NCI-H345 (cell line): ENCODE measurements at places on chromosomes 13 and 19.
A peak's percentile ranks its signal among the peaks of the same experiment; 100 is the strongest.

GRCh38 chr13:101026736-101027398 is 352.3 kb upstream of the TMTC4 start:
- DNase-seq: no peak

DNA sequence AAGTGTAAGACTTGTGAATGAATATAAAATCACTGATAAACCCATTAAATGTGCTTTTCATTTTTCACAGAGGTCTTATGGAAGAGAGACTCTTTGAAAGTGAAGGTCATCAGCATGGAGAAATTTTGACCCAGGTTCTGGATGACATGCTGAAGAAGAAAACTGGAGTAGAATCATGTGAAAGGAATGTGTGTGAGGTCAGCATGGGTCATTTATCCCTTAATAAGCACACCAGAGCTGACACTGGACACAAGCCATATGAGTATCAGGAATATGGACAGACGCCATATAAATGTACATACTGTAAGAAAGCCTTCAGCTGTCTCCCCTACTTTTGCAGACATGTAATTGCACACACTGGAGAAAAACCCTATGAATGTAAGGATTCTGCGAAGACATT is 29.0 kb downstream of the ZNF20 start:
- no peak for DNase-seq

GRCh38 chr19:10116085-10116865 is 3.4 kb downstream of the EIF3G start:
- DNase-seq: no peak

DNA sequence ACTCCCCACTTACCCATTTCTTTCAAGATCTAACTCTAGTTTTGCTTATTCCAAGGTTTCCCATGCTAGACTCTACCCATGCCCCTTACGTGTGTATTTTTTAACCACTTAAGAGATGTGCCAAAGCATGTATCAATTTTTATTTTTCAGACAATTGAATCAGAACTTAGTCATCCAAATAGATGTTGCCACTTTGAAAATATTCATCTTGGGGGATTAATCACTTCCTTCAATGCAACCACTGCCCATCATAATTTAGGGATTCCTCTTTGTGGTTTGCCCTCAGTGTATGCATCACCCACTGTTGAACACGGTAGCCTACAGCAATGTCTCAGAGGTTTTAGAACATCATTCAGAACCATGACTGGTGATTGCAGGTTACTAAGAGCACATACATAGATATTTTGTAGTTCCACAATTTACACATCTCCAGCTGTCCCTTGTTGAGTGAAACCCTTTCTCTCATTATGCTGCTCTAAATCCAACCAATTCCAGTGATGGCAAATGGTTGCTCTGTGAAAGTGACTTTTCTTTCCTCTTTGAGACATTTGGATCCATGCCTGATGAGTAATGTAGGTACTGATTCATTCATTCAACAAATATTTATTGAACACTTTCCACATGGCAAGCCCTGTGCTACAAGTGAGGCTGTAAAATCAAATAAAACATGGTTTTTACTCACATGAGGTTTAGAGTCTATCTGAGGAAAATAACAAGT is 60.6 kb upstream of the SERP2 start:
- DNase-seq: no peak

DNA sequence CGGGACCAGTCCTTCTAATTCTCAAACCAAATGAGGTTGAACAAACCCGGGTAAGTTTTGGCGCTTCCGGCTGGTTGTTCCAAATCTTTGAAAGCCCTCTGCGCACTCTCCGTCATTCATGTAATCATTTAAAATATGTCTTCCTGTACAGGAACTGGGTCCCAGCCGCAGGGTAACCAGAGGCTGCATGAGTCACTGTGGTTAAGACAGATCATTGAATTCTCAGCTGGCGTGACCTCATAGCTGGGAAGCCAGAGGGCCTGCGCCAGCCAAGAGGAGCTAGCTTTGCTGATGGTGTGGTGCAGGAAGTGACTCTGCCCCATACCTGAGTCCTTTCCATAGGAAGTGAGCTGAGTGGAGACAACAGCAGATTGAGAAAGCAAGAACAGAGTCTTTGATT is 135.2 kb downstream of the TSHZ3 start:
- no peak for DNase-seq

GRCh38 chr13:53112522-53112921 is 83.9 kb downstream of the OLFM4 start:
- DNase-seq: peak; percentile 82

- no peak for DNase-seq
Observed at GRCh38 chr13:30787738-30788525, 52.6 kb downstream of the ALOX5AP start.

GRCh38 chr19:8489561-8490394 is 12.7 kb downstream of the PRAM1 start:
- DNase-seq: peak; percentile 38

- DNase-seq: no peak
Observed at GRCh38 chr13:54742984-54743383, 1714.4 kb downstream of the OLFM4 start.

DNA sequence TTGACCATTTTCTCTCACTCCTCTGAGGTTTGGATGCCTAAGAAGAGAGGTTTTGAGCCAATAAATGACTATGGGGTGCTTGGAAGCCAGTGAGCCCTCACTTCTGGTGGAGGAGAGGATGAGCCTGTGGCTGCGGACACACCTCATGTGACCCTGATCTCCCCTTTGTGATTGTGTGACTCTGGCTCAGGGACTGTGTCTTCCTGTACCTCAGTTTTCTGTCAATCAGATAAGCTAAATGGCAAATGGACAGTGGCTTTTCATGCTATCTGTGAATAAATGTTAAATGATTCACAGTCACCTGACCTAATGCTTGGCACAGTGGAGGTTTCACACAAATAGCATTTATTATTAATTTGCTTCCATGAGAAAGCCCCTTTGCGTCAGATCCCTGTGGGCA is 2.7 kb downstream of the PSG8 start:
- DNase-seq: no peak

DNA sequence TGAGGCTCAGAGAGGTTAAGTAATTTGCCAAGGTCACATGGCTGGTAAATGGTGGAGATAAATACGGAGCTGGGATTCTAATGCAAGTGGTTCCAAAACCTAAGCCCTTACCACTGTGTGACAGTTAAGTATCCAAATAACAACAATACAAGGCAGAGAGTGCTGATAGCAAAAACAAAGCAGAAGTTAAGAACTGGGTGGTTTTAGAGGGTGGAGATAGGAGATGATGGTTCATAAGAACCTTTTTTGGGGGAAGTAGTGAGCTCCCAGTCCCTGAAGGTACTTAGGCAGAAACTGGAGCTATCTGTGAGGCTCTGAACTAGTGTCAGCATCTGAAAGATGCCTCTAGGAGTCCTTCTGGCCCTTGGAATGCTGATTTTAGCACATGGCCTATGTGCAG is 56.2 kb upstream of the UBE2L5 start:
- DNase-seq: no peak

GRCh38 chr19:38836983-38837626 is 5.5 kb upstream of the ECH1 start:
- no peak for DNase-seq

- DNase-seq: no peak
Observed at GRCh38 chr13:109836629-109837607, 50.5 kb upstream of the IRS2 start.

DNA sequence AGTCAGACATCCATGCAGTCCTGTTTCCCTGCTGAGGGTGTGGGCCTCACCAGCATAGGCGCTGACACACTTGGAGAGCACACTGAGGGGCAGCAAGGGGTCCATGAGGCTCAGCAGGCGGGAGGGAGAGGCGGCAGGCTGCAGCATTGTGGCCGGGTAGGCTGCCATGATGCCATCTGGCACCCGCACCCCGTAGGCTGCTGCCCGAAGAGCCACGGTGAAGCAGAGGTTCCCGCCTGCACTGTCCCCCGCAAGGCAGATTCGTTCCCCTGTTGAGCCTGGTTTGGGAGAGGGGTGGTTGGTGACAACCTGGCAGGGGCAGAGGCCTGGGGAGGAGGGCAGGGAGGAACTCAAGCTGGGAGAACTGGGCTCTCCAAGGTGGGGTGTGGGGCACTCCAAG is 16.0 kb upstream of the CNFN start:
- DNase-seq: no peak

- DNase-seq: no peak
Observed at GRCh38 chr19:29514525-29515232, 11.1 kb upstream of the VSTM2B start.

DNA sequence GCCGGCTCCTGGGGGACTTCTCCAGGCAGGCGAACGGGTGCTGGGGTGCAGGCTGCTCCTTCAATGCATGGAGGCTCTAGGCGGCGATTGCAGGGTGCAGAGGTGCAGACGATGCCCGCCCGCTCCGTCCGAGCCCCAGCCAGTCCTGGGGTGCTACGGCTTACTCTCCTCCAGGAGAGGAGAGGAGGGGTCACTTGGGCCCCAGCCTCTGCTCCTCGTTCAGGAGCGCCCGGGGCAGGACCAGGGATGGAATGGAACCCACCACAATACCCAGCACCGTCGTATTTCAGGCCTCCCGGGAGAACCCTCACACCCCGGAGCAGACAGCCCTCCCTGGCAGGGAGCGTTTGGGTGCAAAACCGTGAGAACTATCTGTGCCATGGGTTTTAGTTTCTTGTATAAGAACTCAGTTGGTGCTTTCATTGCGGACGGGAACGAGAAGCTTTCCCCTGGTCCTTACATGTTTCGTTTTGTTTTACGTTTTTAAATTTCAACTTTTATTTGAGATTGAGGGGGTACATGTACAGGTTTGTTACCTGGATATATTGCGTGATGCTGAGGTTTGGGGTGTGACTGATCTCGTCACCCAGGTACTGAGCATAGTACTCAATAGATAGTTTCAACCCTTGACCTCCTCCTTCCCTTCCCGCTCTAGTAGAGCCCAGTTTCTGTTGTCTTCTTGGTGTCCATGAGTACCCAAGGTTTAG is 46.8 kb downstream of the ARHGEF18 start:
- no peak for DNase-seq

DNA sequence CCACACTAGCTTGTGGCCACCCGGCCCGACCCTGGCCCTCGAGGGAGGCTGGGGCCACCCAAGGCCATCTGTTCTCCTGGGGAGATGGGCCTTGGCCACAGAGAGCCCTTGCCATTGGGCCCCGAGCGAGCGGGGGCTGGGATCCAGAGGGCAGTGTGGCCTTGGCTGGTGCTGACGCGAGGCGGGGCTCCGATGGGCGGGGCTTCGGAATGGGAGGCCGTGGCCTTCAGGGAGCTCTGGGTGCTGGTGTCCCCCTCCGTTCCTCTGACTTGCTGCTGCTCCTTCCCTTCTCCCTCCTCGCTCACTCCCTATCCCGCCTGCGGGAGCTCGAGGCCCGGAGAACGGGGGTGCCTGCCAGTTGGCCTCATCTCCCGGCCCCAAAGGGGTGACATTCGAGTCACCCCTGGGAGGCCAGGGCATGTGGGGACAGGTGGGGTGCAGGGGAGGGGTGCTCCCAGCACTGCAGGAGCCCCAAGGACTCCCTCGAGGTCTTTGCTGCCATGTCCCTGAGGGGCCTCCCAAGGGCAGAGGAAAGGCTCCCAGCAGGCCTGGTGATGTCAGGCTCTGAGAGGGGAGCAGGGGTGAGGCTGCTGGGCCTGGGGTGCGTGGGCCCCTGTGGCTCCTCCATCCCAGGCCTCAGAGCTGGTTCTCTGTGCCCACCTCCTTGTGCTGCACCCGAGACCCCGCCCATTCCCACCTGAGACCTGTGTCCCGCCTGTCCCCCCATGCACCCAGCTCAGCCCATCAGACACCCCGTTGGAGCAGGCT is 4.2 kb downstream of the NCLN start:
- no peak for DNase-seq

GRCh38 chr13:21670883-21671619 is at the start of gene FGF9:
Gene FGF9, plus strand, starts transcription at chr13:21671073. Its CDS starts 840 bp downstream, at chr13:21671913.
- DNase-seq: peak; percentile 91

DNA sequence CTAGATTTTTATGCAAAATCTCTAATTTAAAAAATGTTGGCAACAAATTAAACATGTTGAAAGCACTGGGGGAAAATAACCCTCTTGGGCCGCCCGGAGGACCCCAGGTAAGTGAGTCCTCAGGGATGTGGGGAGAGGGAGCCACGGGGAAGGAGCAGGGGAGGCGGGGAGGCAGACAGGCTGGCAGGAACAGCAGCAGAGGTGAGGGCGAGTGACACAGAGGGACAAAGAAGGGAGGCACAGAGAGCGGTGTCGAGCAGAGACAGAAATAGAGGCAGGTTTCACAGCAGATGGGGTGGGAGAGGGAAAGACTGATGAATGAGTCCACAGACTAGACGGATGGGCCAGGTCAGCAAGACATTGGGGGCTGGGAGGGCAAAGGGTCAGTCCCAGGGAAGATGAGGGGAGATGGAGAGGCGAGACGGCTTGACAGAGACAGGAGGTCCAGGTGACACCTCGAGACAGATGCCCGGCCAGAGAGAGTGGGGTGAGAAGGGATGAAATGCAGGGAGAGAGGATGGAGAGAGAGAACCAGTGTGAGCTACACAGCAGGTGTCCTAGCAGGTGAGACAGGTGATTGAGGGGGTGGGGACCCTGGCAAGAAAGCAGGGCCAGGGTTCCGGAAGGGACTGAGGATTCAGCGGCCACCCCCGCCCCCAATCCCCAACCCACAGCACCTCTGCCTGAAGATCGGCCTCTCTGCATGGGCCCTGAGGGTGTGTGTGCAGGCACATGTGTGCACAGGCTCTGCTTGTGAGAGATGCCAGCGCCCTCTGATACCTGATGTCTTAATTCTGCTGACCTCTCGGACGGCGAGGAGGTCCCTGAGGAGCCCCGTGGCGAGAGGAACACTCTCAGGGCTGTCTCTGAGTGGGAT is 3.8 kb downstream of the LRRC4B start:
- DNase-seq: no peak
